ENCODE measurements at places on chromosomes 16 and 17.

DNA sequence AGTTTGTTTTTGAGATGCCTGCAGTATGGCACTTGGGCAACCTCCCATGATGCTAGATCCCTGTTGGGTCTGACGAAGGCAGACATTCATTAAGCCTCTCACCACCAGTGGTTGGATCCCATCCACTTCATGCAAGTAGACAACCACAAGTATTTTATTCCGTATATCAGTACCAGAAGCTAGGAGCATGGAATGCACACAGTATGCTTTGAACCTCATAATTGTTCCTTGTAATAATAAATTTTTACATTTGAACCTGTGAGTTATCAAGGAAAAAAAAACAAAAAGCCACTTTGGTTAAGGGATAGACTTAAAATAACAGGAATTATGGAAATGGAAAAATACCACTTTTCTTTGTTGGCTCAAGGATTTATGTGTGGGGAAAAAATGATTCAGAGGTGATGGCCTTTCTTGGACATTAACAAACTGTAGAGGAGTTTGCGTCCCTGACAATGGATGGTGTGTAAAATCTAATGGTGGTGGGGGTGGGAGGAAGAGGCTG is 107.1 kb upstream of the KCNJ16 start:
- DNase-seq: no peak

- no peak for DNase-seq
These were observed 9.3 kb downstream of the ODAD4 start for GRCh38 chr17:41939693-41940090.

GRCh38 chr17:43907998-43908721 is 824 bp upstream of the MPP2 start:
- peak; percentile 52 for DNase-seq

- DNase-seq: no peak
These were observed 121.5 kb upstream of the ADAMTS18 start for GRCh38 chr16:77556201-77556873.

- DNase-seq: no peak
These were observed 62.9 kb downstream of the SMURF2 start for GRCh38 chr17:64599187-64599676.

Measured in DMS 273 treated with DMSO at 0.1 percent for 48 hours (cell line).